ENCODE measurements at places on chromosomes 2 and 18.

GRCh38 chr2:136114382-136114781, 3.6 kb downstream of the CXCR4 start:
- no peak for DNase-seq

DNA sequence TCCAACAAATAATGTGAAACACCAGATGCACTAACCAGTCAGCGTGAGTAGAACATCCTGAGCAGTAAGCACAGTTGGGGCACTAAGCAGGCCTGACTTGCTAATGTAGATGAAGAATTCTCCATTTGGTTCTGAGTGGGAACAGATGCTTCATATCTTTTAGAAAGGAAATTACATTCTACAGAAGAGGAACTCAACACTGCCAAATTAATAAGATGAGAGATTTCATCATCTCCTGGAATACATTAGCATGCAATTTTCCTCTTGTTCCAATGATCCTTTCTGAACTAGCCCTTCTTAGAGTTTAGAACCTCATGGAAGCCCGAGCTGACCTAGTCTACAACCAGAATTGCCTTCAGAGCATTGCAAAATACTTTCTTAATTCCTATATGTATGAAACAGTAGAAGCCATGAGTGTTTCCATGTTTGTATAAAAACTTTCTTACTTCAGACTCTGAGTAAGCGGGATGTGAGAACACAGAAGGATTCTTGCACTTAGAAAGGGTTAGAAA, 34.8 kb downstream of the COL5A2 start:
- DNase-seq, result no peak

GRCh38 chr2:238974501-238975166, 126.7 kb downstream of the TWIST2 start:
- DNase-seq, result no peak

- no peak for DNase-seq
Measured at GRCh38 chr18:35524226-35524625, 26.5 kb upstream of the INO80C start.

DNA sequence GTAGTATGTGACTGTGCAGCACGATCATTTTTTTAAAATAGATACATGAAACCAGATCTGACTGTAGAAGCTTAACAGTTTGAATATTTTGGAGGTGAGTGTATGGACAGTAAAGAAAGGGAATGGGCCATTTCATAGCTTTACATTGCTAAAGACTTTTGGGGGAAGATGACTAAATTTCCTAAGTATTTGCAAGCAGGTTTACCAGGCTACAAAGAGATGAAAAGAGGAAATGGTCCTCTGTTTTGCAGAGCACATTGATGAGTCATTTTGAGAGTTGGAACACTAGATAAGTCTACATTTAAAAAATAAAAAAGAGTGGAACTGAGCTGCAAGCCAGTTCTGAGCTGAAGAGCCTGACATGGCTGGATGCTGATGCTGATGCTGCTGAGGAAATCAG, 115.7 kb upstream of the LRATD1 start:
- no peak for DNase-seq

GRCh38 chr2:15302154-15302553, 259.0 kb downstream of the NBAS start:
- no peak for DNase-seq

GRCh38 chr2:148622366-148622765, 22.2 kb upstream of the EPC2 start:
- no peak for DNase-seq

DNA sequence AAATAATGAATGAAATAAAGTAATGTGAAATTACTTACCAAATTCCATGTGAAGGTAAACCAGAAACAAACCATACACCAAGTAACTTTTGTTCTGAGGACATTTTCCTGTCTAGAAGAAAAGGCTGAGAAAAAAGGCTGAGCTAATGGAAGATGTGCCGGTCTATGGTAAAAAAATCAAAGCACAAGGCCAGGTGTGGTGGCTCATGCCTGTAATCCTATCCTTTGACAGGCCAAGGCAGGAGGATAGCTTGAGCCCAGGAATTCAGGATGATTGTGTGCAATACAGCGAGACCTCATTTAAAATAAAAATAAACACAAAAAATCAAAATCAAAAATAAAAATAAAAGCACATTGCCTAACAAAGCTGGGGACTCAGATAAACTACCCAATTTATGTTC, 6.7 kb downstream of the ORC4 start:
- no peak for DNase-seq

GRCh38 chr2:28532399-28532798, 36.5 kb downstream of the PLB1 start:
- DNase-seq, result no peak

DNA sequence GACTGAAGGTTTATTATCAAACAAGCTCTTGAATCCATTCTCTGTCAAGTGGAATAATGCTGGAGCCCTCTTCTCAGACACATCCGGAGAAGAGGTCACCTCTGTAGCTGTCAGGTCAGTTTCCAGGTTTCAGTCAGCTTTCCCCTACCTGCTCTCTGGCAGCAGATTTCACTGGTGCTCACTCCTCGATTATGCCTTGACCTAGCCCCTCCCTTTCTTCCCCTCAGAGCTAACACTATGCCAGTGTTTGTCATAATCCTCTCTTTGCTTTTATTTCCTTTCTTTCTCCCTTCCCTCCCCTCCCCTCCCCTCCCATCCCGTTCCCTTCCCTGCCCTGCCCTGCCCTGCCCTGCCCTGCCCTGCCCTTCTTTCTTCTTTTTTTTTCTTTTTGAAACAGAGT, 22.5 kb upstream of the PLEKHM3 start:
- no peak for DNase-seq

GRCh38 chr2:80971-81736, 34.8 kb upstream of the FAM110C start:
- no peak for DNase-seq
